ENCODE measurements at places on chromosomes 5 and 9. TPM values are rescaled to one million over a fixed set of nuclear protein-coding genes. Genes with fewer than 3 reads are reported as not detected.

- DNase-seq: no peak
These were observed 8.8 kb downstream of the MSX2 start for GRCh38 chr5:174733091-174733690.

Gene DNM1
- total RNA-seq: 17.4 TPM

GRCh38 chr5:94469894-94470329, 148.5 kb downstream of the KIAA0825 start:
- no peak for DNase-seq

Gene AMBP
- total RNA-seq: 4.6 TPM

DNA sequence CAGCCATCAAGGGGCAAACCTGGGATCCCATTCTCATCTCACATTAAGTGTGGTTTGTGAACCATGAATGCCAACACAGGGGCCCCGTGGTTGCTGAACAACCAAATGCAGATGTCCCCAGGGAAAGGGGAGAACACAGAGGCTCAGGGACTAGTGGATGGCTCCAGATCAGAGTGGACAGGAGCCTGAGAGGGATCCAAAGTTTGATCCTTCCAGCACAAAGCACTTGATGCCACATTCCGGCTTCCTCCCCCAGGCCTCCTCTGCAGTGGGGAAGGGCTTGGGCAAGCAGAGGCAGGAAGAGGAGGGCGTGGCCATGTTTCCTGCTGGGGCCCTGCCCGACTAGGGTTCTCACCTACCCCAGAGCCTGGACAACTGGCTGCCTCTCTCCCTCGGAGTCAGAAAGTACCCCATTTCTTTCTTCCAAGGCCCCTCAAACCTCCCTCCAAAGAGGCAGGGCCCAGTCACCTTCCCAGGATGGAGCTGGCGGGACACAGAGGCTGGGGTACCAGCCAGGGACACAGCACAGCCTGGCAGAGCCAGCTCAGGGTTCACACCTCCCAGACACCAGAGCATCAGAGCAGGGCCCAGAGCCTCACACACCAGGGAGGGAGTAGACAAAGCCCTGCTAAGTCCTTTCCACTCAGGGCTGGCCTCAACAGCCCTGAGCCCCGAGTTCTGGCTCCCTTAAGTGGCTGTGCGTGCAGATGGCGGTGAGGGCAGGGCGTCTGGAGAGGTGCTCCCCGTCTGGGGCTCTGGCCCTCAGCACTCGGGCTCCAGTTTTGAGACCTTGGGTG, 4.3 kb upstream of the RNF44 start:
- DNase-seq: no peak

GRCh38 chr5:96528826-96529474, 95.9 kb upstream of the PCSK1 start:
- DNase-seq: no peak

- DNase-seq: no peak
These were observed 4.0 kb downstream of the ANKRD55 start for GRCh38 chr5:56229111-56229510.

DNA sequence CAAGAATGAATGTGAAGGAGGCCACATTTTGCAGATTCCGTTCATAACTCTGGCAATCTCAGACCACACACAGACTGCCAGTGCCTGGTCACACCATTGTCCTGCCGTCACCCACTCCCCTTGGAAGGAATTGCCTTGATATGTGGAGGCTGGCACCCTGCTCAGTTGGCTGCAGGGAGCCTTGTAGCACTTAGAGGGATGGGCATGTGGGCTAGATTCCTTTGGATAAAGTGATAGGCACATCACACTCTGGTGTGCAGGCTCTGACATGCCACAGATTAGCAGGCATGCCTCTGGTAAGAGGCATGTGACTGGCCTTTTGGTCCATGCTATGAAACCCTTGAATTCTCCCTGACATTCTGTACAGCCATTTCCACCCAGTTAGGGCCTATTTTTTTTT, 254.6 kb upstream of the PIK3R1 start:
- no peak for DNase-seq

- DNase-seq: no peak
These were observed 268.6 kb upstream of the MVB12B start for GRCh38 chr9:126058011-126058531.

DNA sequence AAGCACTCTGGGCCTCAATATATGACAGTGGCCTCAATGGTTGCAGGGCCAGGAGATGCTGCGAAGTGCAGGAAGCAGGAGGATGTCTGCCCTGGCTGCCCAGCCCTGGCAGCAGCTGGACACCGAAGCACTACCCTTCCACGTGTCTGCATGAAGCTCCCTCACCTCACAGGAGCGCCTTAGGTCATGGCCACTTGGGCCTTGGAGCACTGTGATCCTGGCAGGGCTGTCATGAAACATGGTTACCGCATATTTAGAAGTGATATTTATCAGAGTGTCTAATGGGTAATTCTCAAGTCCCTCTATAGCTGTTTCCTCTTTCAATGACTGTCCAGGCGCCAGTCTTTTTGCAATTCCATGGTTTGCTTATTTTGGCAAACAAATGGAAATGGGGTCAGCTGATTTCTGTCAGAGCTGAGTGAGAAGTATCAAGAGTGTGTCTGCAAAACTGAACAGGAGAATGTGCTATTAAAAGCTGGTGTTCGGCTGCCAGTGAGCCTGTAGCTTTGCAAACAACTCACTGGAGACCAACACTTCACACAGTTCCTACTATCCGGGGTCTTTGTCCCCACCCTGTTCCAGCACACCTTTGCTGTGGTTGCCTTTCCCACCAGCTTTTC, 285.9 kb downstream of the KIF4B start:
- no peak for DNase-seq

GRCh38 chr5:177105691-177106476, 19.2 kb downstream of the FGFR4 start:
- DNase-seq: no peak

DNA sequence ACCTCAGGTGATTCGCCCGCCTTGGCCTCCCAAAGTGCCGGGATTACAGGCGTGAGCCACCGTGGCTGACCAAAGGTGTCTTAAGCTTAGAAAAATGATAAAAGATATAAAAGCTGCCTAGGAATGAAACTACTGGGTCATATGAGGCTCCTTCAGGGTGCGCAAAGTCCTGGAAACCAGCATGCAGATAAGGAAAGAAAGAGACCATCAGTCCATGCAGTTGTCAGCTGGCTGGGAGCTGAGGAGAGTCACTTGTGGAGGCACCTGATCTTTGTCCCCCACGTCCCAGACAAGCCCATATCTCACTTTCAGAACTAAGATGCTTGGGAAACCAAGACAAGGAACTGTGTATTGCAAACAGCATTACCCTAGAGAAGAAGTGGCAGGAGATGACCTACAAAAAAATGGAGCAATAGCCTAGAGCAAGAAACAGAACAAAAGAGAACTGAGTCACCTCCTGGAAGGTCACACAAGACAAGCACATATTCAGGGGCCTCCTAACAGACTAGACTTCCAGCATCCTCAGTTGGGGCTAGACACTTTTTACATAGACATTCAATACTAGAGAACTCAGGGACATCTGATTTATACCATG, 2.8 kb upstream of the CCDC125 start:
- DNase-seq: peak; percentile 42

GRCh38 chr9:112048924-112049691, 126.0 kb downstream of the SUSD1 start:
- peak; percentile 51 for DNase-seq

GRCh38 chr5:14035859-14036503, 91.5 kb upstream of the DNAH5 start:
- DNase-seq: peak; percentile 97

DNA sequence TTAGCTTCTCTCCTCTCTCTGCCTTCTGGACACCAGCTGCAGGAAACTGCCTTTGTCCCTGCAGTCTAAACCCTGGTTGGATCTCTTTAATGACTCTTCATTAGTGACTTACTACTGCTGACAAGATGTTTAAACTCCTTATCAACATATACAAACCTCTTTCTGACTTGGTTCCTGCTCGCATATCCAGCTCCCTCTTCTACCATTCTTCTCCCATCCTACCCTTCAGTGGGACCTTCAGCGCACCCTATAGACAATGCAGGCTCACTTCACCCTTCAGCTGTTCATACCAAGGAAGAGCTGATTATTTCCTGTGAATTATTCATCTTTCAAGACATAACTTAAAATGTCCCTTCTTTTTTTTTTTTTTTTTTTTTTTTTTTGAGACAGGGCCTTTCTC, 436.5 kb downstream of the KIAA0825 start:
- DNase-seq: no peak

Gene GNAQ
- 16.2 TPM for total RNA-seq

DNA sequence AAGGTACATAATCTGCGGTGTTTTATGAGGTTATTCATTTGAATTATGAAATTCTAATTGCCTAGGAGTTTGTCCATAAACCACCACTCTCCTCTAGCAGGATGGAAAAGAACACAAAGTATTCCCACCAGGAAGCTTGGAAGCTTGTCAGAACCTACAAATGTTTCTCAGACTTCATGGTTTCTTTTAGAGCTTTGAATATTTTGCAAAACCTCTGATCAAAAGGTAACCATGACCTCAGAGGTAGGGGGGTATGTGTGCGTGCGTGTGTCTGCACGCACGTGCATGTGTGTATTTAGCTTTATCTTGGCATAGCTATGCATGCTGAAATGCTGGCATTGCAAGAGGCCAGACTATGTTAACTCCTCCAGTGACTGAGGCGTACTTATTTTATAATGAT, 847.0 kb downstream of the TLE1 start:
- no peak for DNase-seq

DNA sequence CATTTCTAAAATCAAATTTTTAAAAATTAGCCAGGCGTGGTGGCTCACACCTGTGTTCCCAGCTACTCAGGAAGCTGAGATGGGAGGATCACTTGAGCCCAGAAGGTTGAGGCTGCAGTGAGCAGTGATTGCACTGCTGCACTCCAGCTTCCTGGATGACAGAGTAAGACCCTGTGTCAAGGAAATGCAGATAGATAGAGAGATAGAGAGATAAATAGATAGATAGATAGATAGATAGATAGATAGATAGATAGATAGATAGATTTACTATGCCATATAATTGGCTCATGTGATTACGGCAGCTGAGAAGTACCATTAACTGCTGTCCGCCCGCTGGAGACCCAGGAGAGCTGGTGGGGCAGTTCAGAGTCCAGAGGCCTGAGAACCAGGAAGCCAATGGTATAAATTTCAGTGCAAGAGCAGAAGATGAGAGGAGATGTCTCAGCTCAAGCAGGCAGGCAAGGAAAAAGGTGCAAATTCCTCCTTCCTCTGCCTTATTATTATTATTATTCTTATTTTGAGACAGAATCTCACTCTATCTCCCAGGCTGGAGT, 13.0 kb upstream of the PTGES start:
- DNase-seq: no peak

DNA sequence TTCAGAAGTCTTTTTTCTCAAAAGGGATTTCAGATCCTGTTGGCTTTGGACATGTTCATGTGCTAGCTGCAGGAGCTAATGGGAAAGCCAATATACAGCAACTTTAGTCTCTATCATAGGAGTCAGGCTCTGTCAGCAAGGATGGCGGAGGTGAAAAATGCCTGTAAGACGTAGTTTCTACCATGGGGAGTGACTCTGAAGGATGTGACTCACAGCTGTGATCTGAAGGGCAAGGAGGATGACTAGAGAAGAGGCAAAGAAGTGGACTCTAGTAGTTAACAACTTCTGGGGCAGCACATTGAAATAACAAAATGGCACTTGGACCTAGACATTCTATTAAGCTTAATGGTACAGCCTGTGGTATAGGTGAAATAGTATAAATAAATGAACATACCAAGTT, 3.1 kb upstream of the NDUFS4 start:
- DNase-seq: peak; percentile 31

- no peak for DNase-seq
These were observed 90.6 kb downstream of the PHF2 start for GRCh38 chr9:93667006-93667405.

- DNase-seq: no peak
These were observed 7.8 kb downstream of the HMHB1 start for GRCh38 chr5:143819716-143820115.

- DNase-seq: peak; percentile 88
These were observed 317.0 kb upstream of the RFX3 start for GRCh38 chr9:3842839-3843238.

GRCh38 chr9:94920420-94921091, 194.1 kb downstream of the AOPEP start:
- DNase-seq: peak; percentile 34

Gene GPR151
- total RNA-seq: not detected

DNA sequence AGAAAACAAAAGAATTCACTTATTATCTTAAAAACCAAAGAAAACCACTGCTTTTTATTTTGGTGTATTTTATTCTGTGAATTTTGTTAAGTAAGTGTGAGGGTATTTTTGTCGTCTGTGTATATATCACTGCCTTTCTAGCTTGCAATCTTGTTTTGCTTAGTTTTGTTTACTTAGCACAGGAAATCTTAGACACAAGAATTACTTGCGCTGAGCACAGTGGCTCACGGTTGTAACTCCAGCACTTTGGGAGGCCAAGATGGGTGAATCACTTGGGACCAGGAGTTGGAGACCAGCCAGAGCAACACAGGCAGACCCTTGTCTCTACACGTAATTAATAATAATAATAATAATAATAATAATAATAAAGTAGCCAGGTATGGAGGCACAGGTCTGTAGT, 230.3 kb downstream of the PAPPA start:
- no peak for DNase-seq

DNA sequence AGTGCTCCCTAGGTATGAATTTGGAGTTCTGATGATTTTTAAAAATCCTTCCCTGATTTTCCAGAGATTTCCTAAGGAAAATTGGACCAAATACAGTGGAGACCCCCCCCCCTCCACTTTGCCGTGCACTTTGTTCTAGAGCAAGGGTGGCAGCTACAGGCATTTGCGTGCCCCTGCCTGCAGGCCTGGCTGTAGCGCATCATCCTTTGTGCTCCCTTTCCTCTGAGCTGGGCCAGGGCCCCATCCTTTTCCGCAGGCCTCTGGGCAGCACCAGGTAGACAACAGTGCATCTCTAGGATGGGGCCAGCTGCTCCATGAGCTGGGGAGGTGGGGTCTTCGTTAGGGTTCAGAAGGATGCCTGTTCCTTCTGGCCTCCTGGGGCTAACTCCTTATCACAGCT, 39.6 kb downstream of the TRIO start:
- no peak for DNase-seq

DNA sequence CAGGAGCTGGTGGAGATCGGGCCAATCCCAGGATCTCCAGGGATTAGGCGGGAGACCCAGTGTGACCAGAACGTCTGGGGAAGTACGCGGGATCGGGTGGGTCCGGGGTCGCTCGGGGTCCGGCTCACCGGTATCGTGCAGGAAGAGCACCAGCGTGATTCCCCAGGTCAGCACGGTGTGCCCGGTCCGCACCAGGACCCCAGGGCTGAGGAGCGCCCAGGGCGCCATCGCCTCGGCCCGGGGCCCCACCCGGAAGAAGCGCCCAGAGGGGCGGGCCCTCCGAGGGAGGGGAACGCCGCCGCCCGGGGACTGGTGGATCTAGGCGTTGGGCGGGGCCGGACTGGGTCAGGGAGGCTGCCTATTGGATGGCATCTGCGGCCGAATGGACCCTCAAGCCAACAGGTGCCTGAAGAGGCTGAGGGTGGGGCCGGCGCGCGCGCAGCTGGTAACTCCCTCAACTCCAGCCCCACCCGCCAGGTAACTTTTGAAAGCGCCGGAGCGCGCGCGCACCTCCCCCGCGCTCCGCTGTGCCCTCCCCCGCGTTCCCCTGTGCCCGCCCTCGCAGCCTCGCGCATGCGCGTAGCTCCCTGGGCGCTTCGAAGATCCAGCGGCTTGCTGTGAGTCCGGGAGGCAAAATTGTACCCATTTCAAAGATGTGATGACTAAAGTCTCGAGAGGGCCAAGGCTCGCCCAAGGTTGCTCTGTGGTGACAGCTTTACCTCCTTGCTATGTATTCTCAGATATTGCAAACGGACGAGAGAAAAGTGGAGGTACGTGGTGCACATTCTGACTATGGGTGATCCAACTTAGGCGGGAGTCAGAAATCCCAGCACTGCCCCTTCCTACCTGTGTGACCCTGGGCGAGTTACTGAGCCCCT, at the start of gene ZDHHC12:
TSS of gene ZDHHC12 (minus strand) at position 262 of the 878 bp plus-strand sequence. CDS start at position 228, 34 bp downstream.
- DNase-seq: peak; percentile 96

- no peak for DNase-seq
These were observed 284.7 kb upstream of the MAP3K1 start for GRCh38 chr5:56530626-56531138.
